Stomach (tissue), 19 donors: ENCODE measurements at places on chromosomes 3 and 15. TPM values are rescaled to one million over a fixed set of nuclear protein-coding genes. Genes with fewer than 3 reads are reported as not detected.
A peak's percentile ranks its signal among the peaks of the same experiment; 100 is the strongest.

Gene GPX1
- polyA plus RNA-seq: 355 TPM

Gene DLL4
- polyA plus RNA-seq: 2.2 TPM

Gene RIOX2
- 18.8 TPM for polyA plus RNA-seq

Gene SAMD7
- polyA plus RNA-seq: not detected

Gene ZNF860
- polyA plus RNA-seq: 0.50 TPM

Gene SLC38A3
- polyA plus RNA-seq: 0.93 TPM

- no peak overlapping the region for H3K4me3 ChIP-seq
- DNase-seq: no peak
- no peaks in the 10 kb centered on the region for H3K36me3 ChIP-seq
- H3K4me1 ChIP-seq: peaks cover 42% of the 10 kb centered on the region
These were observed 58.2 kb downstream of the RAB7A start for GRCh38 chr3:128784232-128784631.

GRCh38 chr15:37019479-37020433 is 80.6 kb downstream of the MEIS2 start:
- H3K27me3 ChIP-seq: no peaks in the 10 kb centered on the region
- peak overlapping the region; percentile 15 for H3K4me3 ChIP-seq
- DNase-seq: peak; percentile 31
- H3K27ac ChIP-seq: no peak overlapping the region

DNA sequence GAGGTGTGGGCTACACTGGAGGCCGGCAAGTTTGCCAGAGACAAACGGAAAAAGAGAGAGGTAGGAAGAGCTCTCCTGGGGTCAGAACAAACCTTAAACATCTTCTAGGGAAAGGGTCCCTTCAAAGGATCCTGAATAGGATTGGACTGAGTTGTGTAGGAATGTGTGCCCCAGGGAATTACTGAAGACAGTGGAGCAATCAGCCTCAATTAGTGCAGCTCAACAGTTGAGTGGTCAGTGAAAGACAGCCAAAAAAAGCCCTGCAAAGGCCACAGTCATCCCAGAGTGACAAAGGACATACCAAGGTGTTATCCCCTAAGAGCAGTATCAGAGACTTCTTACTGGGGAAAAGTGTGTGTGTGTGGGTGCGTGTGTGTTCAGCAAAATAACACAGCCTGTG is 70.3 kb downstream of the NUP210 start:
- H3K27ac ChIP-seq: no peak overlapping the region
- H3K4me1 ChIP-seq: no peaks in the 10 kb centered on the region
- peaks cover 79% of the 10 kb centered on the region for H3K36me3 ChIP-seq

GRCh38 chr3:42438193-42438592 is 27.8 kb upstream of the LYZL4 start:
- DNase-seq: no peak
- no peaks in the 10 kb centered on the region for H3K4me1 ChIP-seq
- H3K27me3 ChIP-seq: peaks cover 31% of the 10 kb centered on the region
- H3K27ac ChIP-seq: no peak overlapping the region
- H3K4me3 ChIP-seq: no peak overlapping the region

DNA sequence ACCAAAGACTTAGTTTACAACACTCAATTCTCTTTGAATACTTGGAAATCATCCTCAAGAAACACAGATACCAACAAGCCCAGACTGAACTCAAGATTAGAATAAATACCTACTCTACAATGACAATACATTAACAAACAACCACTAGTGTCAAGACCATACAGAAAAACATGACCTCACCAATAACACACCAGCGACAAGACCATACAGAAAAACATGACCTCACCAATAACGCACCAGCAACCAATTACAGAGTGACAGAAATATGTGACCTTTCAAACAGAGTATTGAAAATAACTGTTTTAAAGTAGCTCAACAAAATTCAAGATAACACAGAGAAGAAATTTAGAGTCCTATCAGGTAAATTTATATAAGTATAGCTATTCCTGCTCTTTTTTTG is 876.0 kb downstream of the EPHA3 start:
- no peaks in the 10 kb centered on the region for H3K4me1 ChIP-seq
- H3K4me3 ChIP-seq: no peak overlapping the region
- no peak overlapping the region for H3K27ac ChIP-seq

DNA sequence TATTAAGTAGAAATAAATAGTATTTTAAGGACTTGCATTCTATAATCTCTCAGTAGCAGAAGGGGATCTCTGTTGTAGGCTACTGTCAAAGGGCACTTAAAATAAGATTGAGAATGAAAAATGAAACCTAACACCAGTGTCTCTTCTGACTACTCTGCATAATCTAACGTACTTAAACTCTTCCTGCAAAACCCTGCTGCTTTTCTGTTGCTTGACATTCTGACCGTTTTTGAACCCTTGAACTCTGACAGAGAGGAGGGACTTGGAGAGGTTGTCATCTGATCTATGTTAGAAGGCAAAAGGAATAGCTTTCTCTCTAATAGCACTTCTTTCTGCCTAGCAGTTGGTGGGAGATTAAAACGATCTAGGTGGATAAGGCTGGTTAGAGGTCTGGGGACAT is 204.6 kb downstream of the ZIC1 start:
- H3K27me3 ChIP-seq: no peaks in the 10 kb centered on the region
- H3K27ac ChIP-seq: no peak overlapping the region
- H3K36me3 ChIP-seq: no peaks in the 10 kb centered on the region
- no peaks in the 10 kb centered on the region for H3K4me1 ChIP-seq

DNA sequence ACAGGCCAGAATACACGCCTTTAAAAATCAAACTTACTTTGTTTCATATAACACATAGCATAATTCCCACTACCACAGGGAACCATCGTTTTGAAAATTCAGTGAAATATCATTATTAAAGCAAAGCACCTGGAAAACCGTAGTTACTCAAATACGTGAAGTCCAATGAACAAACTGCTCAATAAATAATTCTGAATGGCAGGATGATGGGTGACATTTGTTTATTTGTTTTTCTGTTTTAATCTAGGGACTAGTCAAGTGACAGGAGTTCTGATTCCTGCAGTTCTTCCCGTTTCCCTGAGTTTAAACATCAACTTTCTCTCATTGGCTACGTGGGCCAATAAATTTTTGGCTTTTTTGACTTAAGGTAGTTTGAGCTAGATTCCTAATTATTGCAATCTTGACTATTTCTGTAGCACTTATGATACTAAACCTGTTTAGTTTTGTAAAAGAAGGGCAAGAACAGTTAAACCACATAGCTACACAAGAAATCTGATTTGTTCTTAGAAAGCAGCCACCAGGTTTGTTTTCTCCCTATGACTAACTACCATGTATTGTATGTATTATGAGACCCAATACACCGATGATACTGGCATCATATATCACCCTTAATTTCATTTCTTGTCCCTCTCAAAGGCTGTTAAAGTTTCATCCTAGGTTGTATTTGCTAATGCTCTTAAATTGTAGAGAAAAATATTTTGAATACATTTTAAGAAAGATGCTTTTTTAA is 411.2 kb downstream of the SHQ1 start:
- no peak overlapping the region for H3K27ac ChIP-seq
- peaks cover 8% of the 10 kb centered on the region for H3K4me1 ChIP-seq
- no peaks in the 10 kb centered on the region for H3K36me3 ChIP-seq
- no peak overlapping the region for H3K4me3 ChIP-seq
- DNase-seq: no peak

GRCh38 chr3:45387636-45388348 is 584 bp upstream of the LARS2 start:
- H3K36me3 ChIP-seq: peaks cover 12% of the 10 kb centered on the region
- H3K27ac ChIP-seq: peak overlapping the region; percentile 79
- H3K27me3 ChIP-seq: no peaks in the 10 kb centered on the region
- peak overlapping the region; percentile 87 for H3K4me3 ChIP-seq
- DNase-seq: no peak
- peaks cover 17% of the 10 kb centered on the region for H3K4me1 ChIP-seq

DNA sequence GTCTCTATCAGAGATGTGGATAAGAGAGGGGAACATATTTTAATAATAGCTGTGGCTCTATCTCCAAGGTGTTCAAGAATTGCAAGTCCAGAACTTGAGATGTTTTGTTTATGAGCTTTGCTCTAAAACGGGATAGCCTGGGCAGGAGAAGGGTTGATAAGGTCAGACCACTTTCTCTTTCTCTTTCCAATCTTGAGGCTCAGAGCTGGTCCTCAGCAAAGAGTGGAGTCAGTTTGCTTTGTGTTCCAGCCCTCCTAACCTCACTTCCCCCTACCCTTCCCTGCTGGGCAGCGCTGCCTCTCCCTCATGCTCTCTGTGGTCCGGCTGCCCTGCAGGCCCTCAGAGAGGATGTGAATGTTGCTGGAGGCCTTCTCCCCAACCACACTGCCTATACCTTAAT is 13.8 kb downstream of the KLHL6 start:
- H3K27ac ChIP-seq: no peak overlapping the region
- H3K36me3 ChIP-seq: no peaks in the 10 kb centered on the region
- peaks cover 55% of the 10 kb centered on the region for H3K4me1 ChIP-seq
- no peak overlapping the region for H3K4me3 ChIP-seq
- no peak for DNase-seq

DNA sequence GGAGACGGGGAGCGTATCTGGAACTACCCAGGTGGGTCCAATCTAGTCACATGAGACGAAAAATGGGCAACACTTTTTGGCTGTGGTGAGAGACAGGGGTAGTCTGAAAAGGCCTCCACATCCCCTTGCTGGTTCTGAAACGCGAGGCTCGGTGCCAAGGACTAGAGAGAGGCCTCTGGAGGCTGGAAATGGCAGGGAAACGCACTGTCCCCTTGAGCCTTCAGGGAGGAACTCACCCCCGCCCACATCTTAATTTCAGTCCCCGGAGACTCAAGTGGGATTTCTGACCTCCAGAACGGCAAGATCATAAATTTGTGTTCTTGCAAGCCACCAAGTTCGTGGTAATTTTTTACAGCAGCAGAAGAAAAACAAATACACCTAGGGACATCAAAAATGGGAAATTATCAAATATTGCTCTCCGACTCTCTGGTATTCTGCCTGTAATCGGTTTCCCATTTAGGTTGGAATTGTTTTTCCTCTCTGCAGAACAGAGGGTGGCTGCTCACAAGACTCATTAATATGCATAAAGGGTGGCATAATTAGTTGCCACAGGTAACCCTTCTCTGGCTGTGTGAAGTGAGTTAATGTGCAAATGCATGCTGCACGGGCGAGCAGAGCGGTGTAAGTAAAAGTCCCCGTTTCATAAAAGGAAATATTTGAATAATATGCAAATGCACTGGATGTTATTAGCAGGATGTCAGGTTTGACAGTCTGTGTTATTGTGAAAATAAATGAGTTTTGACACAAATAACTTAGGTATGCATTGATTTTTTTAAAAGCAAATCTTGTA is 185.7 kb downstream of the ARRDC4 start:
- H3K27ac ChIP-seq: no peak overlapping the region
- DNase-seq: no peak
- H3K4me3 ChIP-seq: no peak overlapping the region
- H3K36me3 ChIP-seq: no peaks in the 10 kb centered on the region
- peaks cover 26% of the 10 kb centered on the region for H3K27me3 ChIP-seq
- no peaks in the 10 kb centered on the region for H3K4me1 ChIP-seq

DNA sequence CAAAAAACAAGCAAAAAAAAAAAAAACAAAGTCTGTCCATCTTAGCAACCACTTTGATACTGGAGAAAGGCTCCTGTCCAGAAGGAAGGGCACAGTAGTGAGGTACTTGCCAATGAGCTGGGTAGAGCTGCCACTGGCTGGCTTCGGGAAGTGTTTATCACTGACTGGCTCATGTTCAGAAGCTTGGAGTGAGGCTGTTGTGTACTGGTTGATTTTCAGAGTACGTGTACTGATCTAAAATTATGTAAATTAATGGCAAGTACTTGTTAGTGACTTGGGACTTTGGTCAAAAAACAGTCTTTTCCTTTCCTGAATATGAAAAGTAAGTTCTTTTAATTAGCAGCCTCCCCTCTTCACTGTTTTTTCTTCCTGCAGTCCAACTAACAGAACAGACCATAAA is 979 bp upstream of the ZNF621 start:
- no peaks in the 10 kb centered on the region for H3K27me3 ChIP-seq
- peak; percentile 32 for DNase-seq
- H3K27ac ChIP-seq: peak overlapping the region; percentile 89
- no peak overlapping the region for H3K4me3 ChIP-seq

DNA sequence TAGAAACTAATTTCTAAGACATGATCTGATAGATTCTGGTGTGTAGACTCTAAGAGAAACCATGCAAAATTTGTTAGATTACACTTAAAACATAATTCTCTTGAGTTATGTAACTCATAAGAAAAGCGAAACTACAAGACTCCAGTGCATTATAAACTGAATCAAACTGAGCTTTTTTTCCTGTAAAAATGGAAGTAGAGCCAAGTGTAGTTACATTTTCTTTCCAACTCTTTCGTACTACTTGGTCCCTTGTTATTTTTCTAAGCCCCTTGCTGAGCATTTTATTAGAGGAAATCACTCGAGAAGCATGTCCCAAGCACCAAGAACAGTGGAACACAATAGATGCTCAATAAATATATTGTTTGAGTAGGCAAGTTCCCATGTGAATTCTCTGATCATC is 130.2 kb downstream of the GADL1 start:
- no peaks in the 10 kb centered on the region for H3K36me3 ChIP-seq
- H3K27me3 ChIP-seq: no peaks in the 10 kb centered on the region
- no peak for DNase-seq
- H3K4me1 ChIP-seq: no peaks in the 10 kb centered on the region
- no peak overlapping the region for H3K4me3 ChIP-seq
- H3K27ac ChIP-seq: no peak overlapping the region

DNA sequence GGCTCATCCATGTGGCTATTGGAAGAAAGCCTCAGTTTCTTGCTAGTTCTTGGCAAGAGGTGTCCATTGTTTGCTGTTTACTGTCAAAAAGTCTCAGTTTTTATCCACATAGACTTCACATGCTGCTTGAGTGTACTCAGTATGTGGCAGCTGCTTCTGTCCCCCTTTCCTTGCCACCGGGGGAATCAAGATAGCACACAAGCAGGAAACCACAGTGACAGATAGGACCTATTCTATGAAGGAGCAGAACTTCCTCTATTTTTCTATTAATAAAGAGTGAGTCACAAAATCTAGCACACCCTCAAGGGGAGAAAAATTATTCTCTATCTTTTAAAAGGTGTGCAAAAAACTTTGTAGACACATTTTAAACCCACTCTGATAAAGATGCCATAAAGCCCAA is 121.4 kb upstream of the GMNC start:
- no peaks in the 10 kb centered on the region for H3K27me3 ChIP-seq
- H3K27ac ChIP-seq: no peak overlapping the region
- no peaks in the 10 kb centered on the region for H3K4me1 ChIP-seq
- no peaks in the 10 kb centered on the region for H3K36me3 ChIP-seq
- H3K4me3 ChIP-seq: no peak overlapping the region

- no peak overlapping the region for H3K27ac ChIP-seq
- no peaks in the 10 kb centered on the region for H3K4me1 ChIP-seq
- H3K27me3 ChIP-seq: no peaks in the 10 kb centered on the region
- DNase-seq: no peak
These were observed 28.2 kb downstream of the CPOX start for GRCh38 chr3:98565237-98565643.

DNA sequence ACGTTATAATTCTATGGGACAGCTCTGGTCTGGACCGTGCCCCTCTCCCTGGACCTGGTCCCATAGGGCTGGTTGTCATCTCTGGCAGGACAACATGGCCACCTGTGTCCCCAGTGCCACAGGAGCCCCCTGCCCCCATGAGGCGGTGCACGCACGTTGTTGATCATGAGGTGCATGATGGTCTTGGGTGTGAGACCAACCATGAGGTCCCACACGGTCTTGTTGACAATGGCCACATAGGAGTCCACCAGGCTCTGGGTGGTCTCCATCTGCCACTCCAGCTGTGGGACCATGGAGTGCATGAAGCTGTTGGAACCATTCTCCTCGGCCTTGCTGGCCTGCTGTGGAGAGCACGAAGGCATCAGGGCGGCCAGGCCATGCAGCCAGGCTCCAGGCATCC is 19.7 kb downstream of the GOLGA6D start:
- no peaks in the 10 kb centered on the region for H3K4me1 ChIP-seq
- no peak overlapping the region for H3K4me3 ChIP-seq
- H3K27me3 ChIP-seq: peaks cover 4% of the 10 kb centered on the region

- H3K4me1 ChIP-seq: no peaks in the 10 kb centered on the region
- H3K36me3 ChIP-seq: peaks cover 100% of the 10 kb centered on the region
- H3K4me3 ChIP-seq: no peak overlapping the region
- no peak for DNase-seq
These were observed 71.0 kb downstream of the SETD5 start for GRCh38 chr3:9468460-9468859.
